Activated CD4-positive, alpha-beta T cell treated with anti-CD3 and anti-CD28 coated beads, Interleukin-2, Interleukin-4, amounts not matched to agents 100 ng/mL and 50 ng/mL, durations not matched to agents 16 hours and 8 hours (primary cell): ENCODE measurements at places on chromosomes 2 and 18.

- peak; percentile 83 for DNase-seq
Observed at GRCh38 chr2:108612153-108612513, 77.9 kb downstream of the LIMS1 start.

GRCh38 chr2:117854610-117855009, 40.1 kb downstream of the DDX18 start:
- DNase-seq: no peak

- DNase-seq: no peak
Observed at GRCh38 chr2:239289545-239289944, 111.3 kb downstream of the HDAC4 start.

DNA sequence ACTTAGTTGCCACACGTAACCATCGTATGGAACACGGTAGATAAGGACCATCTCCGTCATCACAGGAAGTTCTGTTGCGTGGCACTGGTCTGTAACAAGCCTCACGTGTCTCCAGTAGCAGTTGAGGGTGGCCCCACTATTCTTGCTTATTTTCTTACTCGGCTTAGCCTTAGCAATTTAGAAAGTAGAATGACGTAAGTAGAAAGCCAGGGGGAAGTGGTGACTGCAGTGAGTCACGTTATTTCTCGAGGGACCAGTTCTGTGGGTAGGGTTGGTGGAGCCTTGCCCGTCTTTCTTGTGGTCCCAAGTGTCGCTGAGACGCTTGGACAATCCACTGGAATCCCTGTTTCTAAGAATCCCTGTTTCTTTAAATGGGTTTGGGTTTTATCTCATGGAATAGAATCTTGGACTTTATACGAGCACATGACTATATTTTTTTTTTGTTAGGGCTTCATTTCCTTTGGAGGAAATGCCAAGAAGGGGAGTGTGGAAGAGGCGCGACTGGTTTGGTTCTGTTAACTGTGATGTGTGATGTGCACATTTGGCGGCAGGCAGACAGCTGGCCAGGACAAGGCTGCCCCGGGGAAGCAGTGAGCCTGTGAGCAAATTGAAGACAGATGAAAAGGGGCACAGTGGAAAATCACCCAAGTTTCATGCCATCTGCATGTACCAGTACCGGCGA, 96.2 kb downstream of the CABLES1 start:
- peak; percentile 96 for DNase-seq

- DNase-seq: no peak
Observed at GRCh38 chr18:49486134-49486533, 900 bp downstream of the C18orf32 start.

- no peak for DNase-seq
Observed at GRCh38 chr2:200592406-200593075, 6.7 kb downstream of the AOX1 start.

DNA sequence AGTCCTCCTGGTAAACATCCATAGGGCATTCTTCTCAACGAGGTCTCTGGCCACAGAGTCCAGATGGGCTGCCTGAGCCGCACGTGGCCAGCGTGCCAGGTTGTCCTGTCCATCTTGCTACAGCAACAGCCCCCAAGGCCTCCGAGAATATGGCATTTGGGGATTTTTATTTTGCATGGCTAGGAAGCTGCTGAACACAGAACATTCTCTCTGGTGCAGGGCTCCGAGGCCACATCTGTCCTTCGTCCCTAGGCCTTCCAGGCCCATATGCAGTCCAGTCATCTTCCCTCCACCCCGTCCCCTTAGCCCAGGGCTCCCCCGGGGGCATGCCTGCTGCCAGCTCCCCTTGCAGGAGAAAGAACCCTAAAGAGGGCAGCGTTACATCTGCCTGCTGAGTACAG, 2.3 kb downstream of the HDAC4 start:
- DNase-seq: no peak

- no peak for DNase-seq
Observed at GRCh38 chr2:45156605-45157004, 147.4 kb upstream of the SIX2 start.

- no peak for DNase-seq
Observed at GRCh38 chr2:198211706-198212105, 407.3 kb downstream of the PLCL1 start.
